H1 (cell line): ENCODE measurements at places on chromosomes 5 and 9.

DNA sequence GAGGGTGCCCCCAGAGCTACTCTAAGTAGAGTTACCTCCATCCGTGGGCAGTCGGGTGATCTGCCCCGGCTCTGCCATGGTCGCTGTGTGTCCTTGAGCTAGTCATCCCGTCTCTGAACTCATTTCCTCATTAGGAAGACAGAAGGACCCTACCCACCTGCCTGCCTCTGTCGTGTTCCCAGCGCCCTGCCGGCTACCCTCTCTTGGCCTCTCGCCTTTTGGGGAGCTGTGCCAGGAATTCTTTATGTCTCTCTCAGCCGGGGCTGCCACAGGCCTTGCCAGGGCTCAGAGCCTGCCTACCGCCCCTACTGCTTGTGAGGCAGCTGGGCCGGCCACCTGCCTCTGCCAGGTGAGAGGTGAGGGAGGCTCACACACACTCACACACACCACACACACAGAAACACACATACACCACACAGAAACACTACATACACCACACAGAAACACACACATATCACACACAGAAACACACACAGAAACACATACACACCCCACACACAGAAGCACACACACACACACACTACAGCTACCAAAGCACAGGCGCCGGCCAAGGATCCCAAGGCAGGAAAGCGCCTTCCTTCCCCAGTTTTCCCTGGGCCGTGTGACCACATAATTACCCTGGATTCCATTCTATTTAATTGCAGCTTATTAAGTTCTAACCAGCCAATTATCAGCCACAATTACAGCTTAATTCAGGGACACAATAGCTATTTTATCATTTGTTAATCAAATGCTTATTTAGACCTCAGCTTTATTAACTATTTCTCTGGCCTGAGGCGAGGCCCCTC is 41.7 kb downstream of the UNC5A start:
- H3K27ac ChIP-seq: no peak overlapping the region; the same call in 1 of the 2 replicates
- no peak overlapping the region for H3K4me3 ChIP-seq
- H3K4me1 ChIP-seq: peaks cover 1% of the 10 kb centered on the region; the same call in 1 of the 2 replicates

GRCh38 chr5:52987711-52988331 is 1.3 kb upstream of the ITGA2 start:
- DNase-seq: no peak
- H3K4me3 ChIP-seq: no peak overlapping the region
- no peak overlapping the region for H3K27ac ChIP-seq

GRCh38 chr9:97629156-97629555 is 4.0 kb downstream of the TSTD2 start:
- 0 out of 2 replicates have a peak, but pooled peaks cover 11% of the 10 kb centered on the region for H3K4me1 ChIP-seq
- no peak overlapping the region for H3K27ac ChIP-seq
- H3K27me3 ChIP-seq: no peaks in the 10 kb centered on the region

- peaks cover 9% of the 10 kb centered on the region for H3K36me3 ChIP-seq
- no peaks in the 10 kb centered on the region for H3K4me1 ChIP-seq
- no peak for DNase-seq
- no peaks in the 10 kb centered on the region for H3K27me3 ChIP-seq
- H3K4me3 ChIP-seq: no peak overlapping the region
Measured at GRCh38 chr9:130453487-130453886, 8.7 kb downstream of the ASS1 start.

DNA sequence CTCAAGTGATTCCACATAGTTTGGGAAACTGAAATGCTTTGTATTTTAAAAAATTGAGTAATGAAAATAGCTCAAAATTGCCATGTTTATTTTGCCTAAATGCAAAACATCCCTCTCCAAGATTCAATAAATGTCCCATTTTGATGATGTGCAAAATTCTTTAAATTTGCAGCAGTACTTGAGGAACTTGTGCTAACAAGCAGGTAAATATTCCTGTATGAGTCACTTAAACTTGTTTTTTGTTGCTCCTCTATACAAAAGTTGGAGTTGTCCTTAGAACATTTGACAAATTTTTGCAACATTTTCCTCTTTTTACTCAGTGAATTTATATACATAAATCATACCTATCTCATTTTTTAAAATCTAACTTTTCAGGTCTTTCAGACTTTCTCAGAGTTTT is 280.2 kb downstream of the CDH12 start:
- no peaks in the 10 kb centered on the region for H3K36me3 ChIP-seq
- H3K27me3 ChIP-seq: no peaks in the 10 kb centered on the region
- no peak for DNase-seq
- no peak overlapping the region for H3K4me3 ChIP-seq
- H3K4me1 ChIP-seq: no peaks in the 10 kb centered on the region
